ENCODE measurements at places on chromosomes 2 and 18.

DNA sequence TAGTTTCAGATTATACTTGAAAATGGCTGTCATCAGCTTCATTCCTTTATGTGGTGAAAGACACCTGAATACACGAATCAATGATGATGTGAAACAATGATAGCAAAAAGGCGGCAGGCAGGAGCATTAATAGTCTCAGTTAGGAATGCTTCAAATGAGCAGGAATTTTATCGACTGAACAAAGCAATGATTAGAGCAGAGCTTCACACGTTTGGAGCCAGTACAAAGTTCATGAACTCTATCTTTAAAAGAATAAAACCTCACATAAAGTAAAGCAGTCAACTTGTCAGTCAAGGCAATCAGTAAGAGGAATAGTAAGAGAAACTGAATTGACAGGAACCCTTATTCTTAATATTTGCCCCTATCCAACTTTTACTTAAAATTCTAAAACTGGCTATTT is 78.4 kb upstream of the SERTAD2 start:
- DNase-seq, result no peak

- DNase-seq, result peak; percentile 44
Measured at GRCh38 chr18:28189400-28190239, 12.7 kb upstream of the CDH2 start.

DNA sequence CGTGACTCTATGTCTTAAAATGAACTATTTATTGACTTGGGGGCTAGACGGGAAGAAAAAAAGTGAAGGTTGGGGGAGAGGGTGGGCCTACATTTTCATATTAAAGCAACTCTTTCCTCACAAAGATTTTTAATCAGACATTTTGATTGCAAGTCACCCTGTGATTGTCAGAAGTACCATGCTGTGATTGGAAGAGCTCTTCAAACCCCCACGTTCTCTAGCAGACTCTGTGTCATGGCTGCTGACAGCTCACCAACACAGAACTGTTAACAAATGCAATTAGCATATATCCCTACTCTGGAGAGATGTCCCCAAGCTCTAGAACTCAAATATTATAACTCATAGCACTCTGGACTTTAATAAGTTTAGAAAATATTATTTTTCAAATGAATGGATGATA is 428.4 kb upstream of the DCC start:
- DNase-seq, result no peak

DNA sequence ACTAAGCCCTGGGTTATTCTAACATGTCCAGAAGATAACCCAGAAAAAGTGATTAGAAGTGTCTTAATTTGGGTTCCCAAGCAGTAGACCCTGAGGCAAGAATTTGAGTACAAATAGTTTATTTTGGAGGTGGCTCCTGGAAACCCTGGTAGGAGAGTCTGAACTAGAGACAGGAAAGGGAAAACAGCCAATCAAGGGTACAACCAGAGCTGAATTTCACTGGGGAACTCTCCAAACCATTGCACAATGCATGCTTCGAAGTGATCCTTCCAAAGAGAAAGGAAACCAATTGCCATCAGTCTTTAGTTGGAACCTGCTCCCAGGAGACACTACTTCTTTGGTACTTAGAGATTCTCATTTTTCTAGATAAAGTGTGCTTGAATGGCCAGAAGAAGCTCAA is 361.5 kb downstream of the MBD2 start:
- no peak for DNase-seq

DNA sequence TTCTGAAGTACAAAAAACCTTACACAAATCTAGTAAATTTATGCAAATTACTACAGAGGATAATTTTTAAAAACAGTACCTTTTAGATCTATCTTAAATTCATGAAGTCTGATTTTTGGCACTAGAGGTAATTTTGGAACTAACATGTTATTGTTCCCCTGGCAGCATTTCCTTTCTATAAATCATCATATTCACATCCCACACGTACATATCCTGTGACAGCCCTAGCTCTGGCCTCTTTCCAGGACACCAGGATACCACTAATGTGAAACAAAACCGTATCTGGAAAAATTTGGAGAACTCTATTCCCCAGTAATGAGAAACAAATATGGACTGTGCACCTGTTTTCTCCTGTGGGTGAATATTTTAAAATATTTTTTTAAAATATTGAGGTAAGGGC is 14.0 kb upstream of the BIRC6 start:
- DNase-seq, result no peak

DNA sequence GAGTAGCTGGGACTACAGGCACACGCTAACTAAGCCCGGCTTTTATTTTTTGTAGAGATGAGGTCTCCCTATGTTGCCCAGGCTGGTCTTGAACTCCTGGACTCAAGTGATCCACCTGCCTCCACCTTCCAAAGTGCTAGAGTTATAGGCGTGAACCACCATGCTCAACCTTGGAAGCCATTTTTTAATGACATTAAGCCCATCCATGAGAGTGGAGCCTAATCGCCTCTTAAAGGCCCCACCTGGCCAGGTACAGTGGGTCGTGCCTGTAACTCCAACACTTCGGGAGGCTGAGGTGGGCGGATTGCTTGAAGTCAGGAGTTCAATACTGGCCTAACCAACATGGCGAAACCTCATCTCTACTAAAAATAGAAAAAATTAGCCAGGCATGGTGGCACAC is 41.6 kb upstream of the TFCP2L1 start:
- no peak for DNase-seq

- no peak for DNase-seq
Measured at GRCh38 chr2:102037681-102038080, 45.9 kb downstream of the IL1R2 start.

DNA sequence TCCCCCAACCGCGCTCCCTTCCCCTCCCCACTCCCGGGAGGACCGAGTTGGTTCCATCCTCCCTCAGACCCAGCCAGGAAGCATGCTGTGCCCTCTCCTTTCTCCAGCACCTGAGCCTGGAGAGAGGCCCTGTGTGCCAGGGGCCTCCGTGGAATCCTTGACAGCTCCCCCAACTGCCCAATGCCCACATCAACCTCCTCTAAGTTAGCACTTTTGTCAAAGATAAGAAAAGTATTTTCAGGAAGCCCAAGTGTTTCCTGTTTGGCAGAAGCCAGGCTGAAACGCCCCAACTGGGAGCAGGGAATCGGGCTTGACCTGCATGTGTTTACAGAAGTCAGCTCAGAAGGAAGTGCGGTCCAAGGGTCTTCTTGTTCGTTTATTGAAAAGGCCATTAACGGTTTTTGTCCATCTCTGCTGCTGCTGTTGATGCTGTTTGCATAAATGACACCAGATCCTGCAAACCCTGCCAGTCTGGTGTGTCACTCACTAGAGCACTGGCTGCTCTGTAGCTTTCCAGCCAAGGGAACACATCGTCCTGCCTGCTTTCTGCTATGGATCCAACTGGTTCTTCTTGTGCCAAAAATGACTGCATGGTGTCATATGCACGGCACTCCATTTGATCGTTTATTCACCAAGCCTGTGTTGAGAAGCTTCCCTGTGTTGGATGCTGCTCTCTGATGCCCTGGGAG is 35.4 kb upstream of the COL6A3 start:
- no peak for DNase-seq

DNA sequence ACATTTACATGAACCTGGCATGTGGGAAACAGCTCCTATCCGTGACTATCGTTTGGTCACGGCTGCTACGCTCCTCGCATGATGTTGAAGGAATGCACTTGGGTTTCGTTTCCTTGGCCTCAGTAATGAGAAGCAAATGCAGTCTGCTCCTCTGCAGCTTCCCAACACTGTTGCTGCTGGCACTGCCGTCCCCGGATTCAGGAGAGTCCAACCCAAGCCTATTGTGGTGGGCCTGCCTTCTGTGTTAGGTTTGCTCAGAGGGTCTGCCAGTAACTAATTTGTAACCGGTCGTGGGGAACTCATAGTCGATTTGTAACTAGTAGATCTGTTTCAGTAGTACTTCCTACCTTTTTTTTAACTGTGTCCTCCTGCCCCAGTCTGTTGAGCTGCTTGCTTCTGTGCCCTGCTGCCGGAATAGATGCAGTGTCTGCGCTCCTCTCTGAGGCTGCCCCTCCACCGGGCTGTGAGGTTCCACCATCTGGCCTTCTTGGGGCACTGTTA is 58.4 kb downstream of the WDSUB1 start:
- DNase-seq, result no peak

- DNase-seq, result no peak
Measured at GRCh38 chr2:60070196-60070595, 483.3 kb downstream of the BCL11A start.

- DNase-seq, result no peak
Measured at GRCh38 chr2:225103737-225104141, 61.5 kb upstream of the DOCK10 start.

GRCh38 chr2:220181165-220181564 is 553.7 kb downstream of the SLC4A3 start:
- no peak for DNase-seq

GRCh38 chr2:9174771-9175437 is 31.7 kb upstream of the ASAP2 start:
- no peak for DNase-seq

GRCh38 chr2:33496726-33497125 is 20.3 kb downstream of the RASGRP3 start:
- no peak for DNase-seq

DNA sequence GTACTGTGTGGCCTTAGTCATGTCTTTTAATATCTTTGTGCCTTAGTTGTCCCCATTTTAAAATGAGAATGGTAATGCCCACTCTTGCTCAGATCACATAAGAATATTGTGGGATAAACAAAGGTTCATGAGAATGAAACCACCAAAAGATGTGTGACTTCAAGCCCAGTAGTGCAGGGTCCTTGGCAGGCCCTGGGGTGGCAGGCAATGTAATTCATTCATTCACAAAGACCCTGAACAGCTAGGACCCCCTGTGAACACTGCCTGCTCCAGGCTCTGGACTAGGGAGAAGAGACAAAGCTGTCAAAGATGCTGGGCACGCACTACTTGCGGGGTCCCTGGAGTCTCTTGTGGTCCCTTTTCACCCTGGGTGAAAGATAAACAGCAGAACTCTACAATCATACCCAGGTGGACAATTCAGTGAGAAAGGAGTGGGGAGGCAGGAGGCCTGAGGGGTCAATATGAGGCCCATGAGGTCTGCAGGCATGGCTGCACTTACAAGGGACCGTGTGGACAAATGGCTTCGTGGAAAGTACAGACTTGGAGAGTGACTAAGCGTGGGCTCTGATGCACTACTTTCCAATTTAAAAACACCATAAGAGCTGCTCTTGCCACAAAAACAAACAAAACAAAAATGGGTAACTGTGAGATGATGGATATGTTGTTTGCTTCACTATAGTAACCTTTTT is 136.1 kb downstream of the SMAD7 start:
- peak; percentile 17 for DNase-seq

- peak; percentile 36 for DNase-seq
Measured at GRCh38 chr2:105919826-105920225, 175.1 kb downstream of the NCK2 start.

DNA sequence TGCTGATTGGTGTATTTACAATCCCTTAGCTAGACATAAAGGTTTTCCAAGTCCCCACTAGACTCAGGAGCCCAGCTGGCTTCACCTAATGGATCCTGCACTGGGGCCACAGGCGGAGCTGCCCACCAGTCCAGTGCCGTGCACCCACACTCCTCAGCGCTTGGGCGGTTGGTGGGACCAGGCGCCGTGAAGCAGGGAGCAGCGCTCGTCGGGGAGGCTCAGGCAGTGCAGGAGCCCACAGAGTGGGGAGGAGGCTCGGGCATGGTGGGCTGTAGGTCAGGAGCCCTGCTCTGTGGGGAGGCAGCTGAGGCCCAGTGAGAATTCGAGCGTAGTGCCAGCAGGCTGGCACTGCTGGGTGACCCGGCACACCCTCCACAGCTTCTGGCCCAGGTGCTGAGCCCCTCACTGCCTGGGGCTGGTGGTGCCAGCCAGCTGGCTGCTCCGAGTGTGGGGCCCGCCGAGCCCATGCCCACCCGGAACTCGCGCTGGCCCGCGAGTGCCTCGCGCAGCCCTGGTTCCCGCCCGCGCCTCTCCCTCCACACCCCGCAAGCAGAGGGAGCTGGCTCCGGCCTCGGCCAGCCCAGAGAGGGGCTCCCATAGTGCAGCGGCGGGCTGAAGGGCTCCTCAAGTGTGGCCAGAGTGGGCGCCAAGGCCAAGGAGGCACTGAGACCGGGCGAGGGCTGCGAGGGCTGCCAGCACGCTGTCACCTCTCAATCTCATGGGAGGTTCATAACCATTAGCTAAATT is 475.6 kb upstream of the DCC start:
- no peak for DNase-seq

- no peak for DNase-seq
Measured at GRCh38 chr18:24782566-24782965, 322.1 kb downstream of the HRH4 start.

All from activated CD4-positive, alpha-beta T cell treated with anti-CD3 and anti-CD28 coated beads, Interleukin-2, Interleukin-6, amounts not matched to agents 100 ng/mL and 50 ng/mL, durations not matched to agents 16 hours and 8 hours (primary cell).